HepG2 (cell line): ENCODE measurements at places on chromosomes 11 and 22. TPM values are rescaled to one million over a fixed set of nuclear protein-coding genes. Genes with fewer than 3 reads are reported as not detected.

DNA sequence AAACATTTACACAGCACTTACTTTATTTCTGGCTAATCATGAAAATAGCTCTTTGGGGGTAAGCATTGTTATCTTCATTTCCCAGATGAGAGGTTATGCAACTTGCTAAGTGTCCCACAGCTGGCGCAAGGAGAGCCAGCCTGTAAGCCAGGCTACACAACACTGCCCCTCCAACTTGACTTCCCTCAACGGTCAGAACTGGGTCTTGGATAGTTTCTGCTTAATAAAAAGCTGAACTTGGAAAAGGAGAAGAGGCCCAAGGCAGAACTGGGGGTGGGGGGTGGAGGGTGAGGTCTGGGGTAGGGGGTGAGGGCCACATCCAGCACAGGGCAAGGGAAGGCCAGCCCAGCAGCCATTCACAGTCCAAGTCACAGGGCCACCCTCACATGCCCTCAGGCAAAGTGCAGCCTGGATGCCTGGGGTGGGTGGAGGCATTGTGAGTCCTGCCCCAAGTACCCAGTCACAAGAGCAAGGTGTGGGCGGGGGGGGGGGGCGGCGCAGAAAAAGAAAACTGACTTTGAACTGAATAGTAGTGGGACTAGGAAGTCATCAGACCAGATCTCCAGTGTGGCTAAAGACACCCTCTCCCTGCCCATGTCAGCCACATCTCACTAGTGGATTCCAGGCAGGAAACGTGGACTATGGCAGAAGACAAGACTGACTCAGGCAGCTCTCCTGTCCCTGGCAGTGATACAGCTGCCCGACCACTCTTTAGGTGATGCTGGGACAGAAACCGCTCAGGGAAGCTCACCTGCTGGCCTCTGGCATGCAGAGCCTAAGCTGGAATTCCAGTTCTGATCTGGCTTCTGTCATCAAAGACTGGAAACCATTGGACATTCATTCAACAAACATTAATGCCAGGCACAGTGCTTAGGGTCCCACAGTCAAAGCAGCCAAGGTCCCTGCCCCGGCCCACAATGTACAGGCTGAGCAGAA lies 52.4 kb downstream of the PACSIN2 start:
- no peak for DNase-seq

DNA sequence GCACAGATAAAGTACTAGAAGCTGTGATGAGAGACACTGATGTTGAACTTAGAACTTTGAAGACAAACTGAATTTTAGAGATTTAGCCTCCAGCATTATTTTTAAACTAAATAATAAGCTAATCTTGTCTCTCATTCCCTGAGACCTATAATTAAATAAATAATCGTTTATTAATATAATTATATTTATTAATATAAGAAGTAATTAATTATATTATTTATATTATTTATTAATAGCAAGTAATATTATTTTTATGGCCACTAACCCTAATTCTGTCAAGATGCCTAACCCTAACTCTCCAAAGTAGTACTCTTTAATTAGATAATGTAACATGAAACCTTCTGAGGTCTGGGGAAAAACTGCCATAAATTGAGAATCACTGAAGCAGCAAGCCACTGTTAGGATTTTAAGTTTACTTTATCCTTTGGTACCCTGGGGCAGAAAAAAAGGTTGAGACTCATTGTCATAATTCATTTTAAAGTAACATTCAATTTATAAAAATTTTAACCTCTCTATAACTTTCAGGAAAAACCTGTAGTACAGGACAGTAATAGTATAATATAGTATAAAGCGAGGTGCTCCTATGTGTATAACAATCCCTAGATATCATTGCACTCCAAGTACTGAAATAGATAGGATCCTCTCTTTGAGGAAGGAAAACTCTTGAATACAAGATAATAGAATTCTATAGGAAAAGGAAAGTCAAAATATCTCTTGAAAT lies 85.4 kb downstream of the TTC28 start:
- no peak for DNase-seq

OR10D3 gene
- polyA plus RNA-seq = not detected in 2 replicates

DNA sequence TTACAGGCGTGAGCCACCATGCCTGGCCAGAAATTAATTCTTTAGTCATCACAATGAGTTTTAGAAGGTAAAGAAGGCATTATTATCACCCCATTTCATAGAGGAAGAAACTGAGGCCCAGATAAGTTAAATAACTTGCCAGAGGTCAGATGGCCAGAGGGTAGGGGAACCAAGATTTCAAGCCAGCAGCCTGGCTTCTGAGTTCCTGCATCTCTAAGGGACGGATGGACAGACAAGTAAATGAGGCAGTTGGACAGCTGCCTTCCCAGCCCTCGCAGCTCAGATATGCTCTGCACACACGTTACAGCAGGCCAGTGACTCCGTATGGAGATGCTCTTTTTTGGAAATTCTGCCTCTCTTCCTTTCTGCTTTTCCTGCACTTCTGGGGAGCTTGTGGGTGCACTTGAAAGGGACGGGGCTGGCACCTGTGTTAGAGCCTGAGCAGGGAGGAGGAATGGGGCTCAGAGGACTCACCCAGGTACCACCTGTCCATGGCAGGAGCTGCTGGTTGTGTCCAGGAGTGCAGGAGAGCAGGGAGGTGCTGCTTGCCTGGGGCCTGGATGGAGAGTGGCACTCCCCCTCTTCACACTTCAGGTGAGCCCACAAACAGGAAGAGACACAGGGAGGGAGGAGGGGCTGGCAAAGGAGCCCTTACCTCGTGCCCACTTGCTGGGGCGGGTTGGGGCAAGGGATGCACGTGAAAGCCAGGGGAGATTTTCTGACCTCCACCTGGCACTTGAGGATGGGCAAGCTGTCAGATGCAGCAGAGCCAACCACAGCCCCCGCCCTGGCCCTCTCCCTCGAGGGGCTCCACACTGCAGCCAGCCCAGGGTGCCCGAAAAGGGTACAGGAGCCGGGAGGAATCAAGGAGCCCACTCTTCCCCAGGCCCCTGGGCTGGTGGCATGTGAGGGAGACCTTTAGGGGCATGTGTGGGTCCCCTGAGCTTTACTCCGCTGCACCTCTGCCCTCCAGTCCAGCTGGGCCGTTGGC lies 3.3 kb upstream of the FXYD2 start:
- DNase-seq = no peak

DNA sequence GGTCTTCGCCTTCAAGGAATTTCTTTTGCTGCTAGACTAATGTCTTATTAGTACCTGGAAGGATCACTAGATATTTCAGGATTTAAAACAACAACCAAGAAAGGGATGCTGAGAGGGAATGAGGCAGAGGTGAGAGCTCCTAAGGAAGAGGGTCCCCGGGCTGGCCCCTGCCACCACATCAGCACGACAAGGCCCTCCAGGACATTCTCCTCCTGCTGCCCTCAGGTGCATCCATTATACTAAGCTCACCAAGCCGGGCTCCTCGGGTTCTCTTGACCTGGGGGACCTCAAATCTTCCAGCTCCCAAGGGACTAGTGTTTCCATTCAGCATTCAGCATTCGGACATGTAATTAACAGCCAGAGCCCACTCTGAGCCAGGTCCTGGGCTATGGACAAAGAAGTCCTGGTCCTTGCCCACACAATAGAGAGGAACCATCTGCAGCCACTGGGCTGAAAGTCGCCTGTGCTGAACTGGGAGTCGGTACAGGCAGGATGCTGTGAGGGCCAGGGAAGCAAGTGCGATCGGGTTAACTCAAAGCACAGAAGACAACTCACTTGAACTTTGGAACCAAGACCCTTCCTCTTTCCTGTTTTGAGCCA lies 29.4 kb upstream of the OAF start:
- no peak for DNase-seq

ZP1 gene
- polyA plus RNA-seq = 0.16 and 0.26 TPM in 2 replicates

CTSF gene
- 0.17 TPM in 1 of 2 replicates, not detected in the other for polyA plus RNA-seq

- no peak for DNase-seq
Observed at GRCh38 chr11:42996421-42997307, 315.1 kb upstream of the API5 start.

DNA sequence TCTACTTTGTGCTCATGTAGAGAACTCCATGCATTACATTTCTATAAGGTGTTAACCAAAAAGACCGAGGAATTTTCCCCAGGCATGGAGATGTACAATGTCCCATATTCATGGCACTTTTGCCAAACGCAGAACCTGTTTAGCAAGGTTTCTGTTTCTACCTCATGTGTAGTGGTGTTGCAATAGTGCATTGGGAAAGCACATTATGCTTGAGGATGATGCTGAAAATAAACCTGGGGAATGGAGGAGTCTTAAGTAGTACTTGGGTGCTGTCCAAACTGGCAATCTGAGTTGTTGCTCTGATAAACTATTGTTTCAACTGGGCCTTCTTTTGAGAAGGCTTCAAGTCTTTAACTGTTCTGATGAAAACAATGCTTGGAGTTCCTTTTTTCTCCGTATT lies 11.5 kb upstream of the MUC15 start:
- DNase-seq = no peak

DNA sequence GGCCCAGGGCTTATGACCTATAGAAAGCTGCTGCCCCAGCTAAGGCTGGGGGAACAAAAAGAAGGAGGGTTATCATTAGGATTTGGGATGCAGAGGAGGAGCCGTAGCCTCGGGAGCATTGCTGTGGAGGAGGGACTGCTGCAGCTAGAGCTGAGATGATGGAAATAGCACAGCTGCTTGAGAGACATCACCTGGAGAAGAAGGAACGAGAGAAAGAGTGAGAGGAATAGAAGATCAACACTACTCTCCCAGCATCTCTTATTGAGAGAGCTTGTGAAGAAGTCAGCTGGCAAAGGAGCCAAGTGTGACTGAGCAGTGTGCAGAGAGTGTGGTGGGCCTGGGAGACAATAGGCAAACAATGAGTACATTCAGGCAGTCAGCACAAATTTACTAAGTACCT lies 100.7 kb upstream of the PLET1 start:
- DNase-seq = no peak

CRYBB2 gene
- polyA plus RNA-seq = 0.11 and 0.18 TPM in 2 replicates

- DNase-seq = no peak
Observed at GRCh38 chr11:12508151-12508751, 130.9 kb downstream of the PARVA start.

GRCh38 chr11:89536926-89537325 lies 45.8 kb upstream of the NOX4 start:
- no peak for DNase-seq

DNA sequence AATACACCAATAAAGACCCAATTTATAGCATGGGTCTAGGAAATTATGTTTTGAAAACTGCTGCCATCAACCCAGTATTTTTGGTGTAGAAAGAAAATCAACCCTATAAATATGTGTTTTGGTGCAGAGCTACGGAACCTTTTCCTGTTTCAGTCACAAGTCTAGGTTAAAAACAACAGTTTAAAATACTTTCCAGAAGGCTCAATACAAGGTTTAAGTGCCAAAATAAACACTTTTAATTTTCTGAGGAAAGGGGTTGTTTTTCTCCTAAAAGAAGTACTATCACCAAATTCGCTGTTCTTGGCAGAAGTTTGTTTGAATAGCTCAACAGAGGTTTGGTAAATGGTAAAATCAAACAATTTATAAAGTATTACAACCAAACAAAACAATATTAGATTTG lies 201.3 kb downstream of the TMEM135 start:
- no peak for DNase-seq
